ENCODE measurements at places on chromosomes 4 and X. TPM values are rescaled to one million over a fixed set of nuclear protein-coding genes. Genes with fewer than 3 reads are reported as not detected.

The EVC gene
- total RNA-seq, result 45.9 TPM

DNA sequence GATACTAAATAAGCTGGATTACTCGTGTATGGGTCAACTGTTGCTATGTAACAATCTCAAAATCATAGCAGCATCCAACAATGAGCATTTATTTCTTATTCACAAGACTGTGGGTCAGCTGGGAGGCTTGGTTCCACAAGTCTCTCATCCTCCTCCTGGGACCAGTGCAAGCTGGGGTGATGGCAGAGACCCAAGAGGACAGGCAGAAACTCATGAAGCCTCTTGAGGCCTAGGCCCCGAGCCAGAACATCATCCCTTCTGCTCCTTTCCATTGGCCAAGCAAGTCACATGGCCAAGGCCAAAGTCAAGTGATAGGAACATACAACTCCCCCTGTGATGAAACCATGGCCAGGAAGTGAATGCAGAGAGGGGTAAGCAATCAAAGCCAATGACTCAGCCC, 422.1 kb downstream of the BCOR start:
- H3K27ac ChIP-seq, result no peak overlapping the region
- DNase-seq, result peak; percentile 49
- no peak overlapping the region for H3K4me3 ChIP-seq

GRCh38 chrX:68048774-68049173, 384.5 kb downstream of the OPHN1 start:
- H3K27me3 ChIP-seq, result no peaks in the 10 kb centered on the region
- H3K27ac ChIP-seq, result no peak overlapping the region
- no peaks in the 10 kb centered on the region for H3K4me1 ChIP-seq
- no peak for DNase-seq

- no peaks in the 10 kb centered on the region for H3K36me3 ChIP-seq
- H3K4me1 ChIP-seq, result no peaks in the 10 kb centered on the region
- H3K27me3 ChIP-seq, result no peaks in the 10 kb centered on the region
- no peak for DNase-seq
- H3K27ac ChIP-seq, result no peak overlapping the region
These were observed 168.0 kb downstream of the SOWAHB start for GRCh38 chr4:76729980-76730379.

GRCh38 chr4:111986095-111986494, 159.2 kb upstream of the FAM241A start:
- no peaks in the 10 kb centered on the region for H3K4me1 ChIP-seq
- H3K4me3 ChIP-seq, result no peak overlapping the region
- H3K27ac ChIP-seq, result no peak overlapping the region
- H3K36me3 ChIP-seq, result no peaks in the 10 kb centered on the region
- DNase-seq, result no peak
- H3K27me3 ChIP-seq, result no peaks in the 10 kb centered on the region

GRCh38 chrX:100409610-100410590, at the start of gene PCDH19:
TSS of gene PCDH19 (minus strand) at chrX:100410273. CDS start at chrX:100408597, 1,676 bp downstream.
- H3K27ac ChIP-seq, result no peak within 1 kb of the TSS
- H3K4me1 ChIP-seq, result peaks cover 2% of the 10 kb centered on the region
- peak within 1 kb of the TSS; percentile 28 for H3K4me3 ChIP-seq
- DNase-seq, result peak; percentile 73

DNA sequence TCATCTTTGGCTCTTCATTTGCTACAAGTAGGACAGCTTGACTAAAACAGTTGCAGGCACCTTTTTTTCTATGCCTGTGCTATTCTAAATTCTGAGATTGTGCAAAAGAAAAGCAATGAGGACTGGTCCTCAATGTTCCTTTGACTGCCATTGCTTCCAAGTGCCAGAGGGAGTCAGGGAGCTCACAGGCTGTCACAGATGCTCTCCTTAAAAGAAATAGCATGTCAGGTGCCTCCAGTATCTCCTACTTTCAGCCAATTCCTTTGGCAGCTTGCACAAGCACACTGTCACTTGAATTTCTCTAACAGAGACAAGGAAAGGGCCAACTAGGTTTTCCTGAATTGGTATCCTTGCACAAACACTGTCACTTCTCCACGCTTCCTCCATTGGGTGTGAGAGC, 228.2 kb downstream of the ADGRA3 start:
- H3K27me3 ChIP-seq, result no peaks in the 10 kb centered on the region
- H3K27ac ChIP-seq, result no peak overlapping the region
- H3K36me3 ChIP-seq, result no peaks in the 10 kb centered on the region
